Bone marrow (tissue), 2 donors: ENCODE measurements at places on chromosomes 16 and 17.

DNA sequence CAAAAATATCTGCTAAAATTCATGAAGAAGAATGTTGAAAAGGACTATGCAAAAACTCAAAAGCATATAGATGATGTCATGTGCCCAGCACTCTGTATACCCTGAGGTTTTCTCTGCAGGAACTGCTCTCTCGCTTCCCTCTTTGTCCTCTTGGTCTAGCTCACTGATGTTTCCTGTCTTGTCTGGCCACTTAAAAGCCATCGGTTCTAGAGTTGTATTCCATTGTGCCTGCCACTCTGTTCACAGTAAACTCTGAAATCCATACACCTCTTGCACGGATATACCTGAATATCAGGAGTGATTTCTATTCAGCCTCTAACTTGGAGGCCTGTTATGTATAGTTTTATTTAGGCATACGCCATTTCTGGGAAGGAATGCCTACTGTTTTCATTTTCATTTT lies 101.0 kb upstream of the CNTNAP4 start:
- DNase-seq: peak; percentile 40

DNA sequence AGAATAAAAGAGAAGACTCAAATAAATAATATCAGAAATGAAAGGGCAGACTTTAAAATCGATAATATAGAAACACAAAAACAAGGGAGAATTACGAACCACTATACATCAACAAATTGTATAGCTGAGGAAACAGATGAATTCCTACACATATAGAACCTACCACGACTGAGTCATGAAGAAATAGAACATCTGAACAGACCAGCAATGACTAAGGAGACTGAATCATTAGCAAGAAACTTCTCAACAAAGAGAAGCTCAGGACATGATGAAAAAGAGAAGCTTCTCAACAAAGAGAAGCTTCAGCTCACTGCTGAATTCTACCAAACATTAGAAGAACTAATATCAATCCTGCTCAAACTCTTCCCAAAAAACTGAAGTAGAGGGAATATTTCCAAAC lies 255.9 kb downstream of the CEP112 start:
- no peak for DNase-seq

GRCh38 chr17:33520426-33521330 lies 227.6 kb upstream of the ASIC2 start:
- DNase-seq: no peak

DNA sequence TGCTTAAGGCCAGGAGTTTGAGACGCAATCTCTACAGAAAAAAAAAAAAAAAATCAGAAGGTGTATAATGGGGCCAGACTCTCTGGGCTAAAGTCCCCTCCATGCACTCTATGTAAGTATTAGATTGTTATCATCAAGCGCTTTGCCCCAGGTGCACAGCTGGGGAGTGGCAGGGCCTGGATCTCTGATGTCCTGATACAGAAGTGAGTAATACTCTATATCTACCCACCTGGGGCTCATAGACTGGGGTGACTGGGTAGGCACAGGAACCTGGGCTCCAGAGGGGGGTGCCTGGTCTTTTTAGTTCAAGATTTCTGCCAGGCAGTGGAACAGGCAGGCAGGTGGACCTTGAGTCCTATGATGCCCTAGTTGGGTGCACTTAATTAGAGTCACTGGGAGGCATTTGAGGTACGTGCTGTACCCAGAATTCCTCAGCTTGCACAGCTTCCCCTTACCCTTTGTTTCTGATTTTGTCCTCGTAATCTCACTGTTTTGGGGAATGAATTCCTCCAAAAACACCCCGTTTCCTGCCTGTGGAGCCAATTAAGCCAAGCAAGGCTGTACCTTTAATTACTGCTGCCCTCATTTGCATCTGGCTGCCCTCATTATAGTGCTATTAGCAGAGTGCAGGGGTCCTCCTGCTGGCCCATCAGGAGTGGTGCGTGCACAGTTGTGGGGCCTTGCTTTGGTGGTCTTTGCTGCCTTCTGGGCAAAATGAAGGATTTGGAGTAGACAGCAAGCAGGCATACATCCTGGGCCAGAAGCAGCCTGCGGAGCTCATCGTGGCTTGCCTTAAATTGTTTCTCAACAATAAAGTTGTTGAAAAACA lies 239.0 kb downstream of the SNX29 start:
- no peak for DNase-seq

GRCh38 chr16:68070806-68071517 lies 14.2 kb upstream of the NFATC3 start:
- no peak for DNase-seq

- no peak for DNase-seq
Observed at GRCh38 chr17:1904273-1905182, 74.7 kb downstream of the RPA1 start.

- no peak for DNase-seq
Observed at GRCh38 chr17:70332356-70333210, 163.3 kb downstream of the KCNJ2 start.
